Muscle of arm (tissue), 14 donors: ENCODE measurements at places on chromosomes 4 and X. TPM values are rescaled to one million over a fixed set of nuclear protein-coding genes. Genes with fewer than 3 reads are reported as not detected.

GRCh38 chr4:46993075-46994006 is at the start of gene GABRA4:
TSS of gene GABRA4 (minus strand) at chr4:46993581. CDS start at chr4:46993424, 157 bp downstream.
- no peak for DNase-seq

DNA sequence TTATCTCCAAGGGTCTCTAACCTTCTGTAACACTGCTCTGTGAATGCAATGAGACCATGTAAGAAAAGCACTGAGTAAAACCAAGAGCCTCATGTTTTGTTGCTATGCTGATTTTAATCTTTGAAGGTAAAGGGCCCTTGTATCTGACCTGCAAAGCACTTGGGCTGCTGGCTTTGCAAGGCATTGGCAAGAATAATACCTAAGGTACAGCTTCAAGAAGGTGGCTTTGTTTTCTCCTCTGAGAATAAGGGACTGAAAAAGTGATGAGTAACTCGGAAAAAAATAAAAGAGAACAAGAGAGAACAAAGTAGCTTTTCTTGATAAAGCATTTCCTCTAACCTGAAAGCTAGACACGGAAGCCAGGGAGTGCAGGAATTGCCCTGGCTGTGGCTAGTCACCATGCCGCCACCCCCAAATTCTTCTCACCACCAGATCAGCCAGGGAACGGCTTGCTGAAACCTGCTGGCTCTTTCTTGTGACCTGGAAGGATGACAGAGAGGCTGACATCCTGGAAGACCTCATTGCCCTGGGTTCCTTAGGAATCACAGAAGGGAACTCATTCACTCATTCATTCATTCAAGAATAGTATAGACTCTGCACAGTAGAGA is 41.8 kb upstream of the HS3ST1 start:
- DNase-seq, result no peak

DNA sequence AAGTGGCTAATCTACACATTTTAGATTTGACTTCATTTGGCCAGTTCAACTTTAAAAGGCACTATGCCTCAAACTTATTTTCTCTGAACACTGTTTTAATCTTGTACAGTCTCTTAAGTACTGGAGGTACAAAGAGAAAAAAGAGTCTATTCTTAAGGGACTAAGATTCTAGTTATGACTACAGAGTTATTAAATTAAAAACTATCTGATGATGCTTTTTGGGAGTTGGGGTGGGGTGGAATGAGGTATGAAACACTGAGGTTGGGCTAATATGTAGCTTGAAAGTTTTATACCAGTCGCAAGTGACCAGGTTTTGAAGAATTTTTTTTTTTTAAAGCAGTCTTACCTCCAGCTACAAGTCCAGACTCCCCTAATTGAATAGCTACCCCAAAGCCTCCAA is 17.7 kb upstream of the GPR34 start:
- DNase-seq, result no peak

Gene ZIC3
- 4.2 TPM for polyA plus RNA-seq

- no peak for DNase-seq
These were observed 9.5 kb downstream of the RGS12 start for GRCh38 chr4:3302173-3302785.

- DNase-seq, result peak; percentile 95
These were observed 32.0 kb downstream of the ENOPH1 start for GRCh38 chr4:82462415-82462831.

Gene GAGE12J
- not detected for polyA plus RNA-seq

Gene CAPN6
- 699 TPM for polyA plus RNA-seq

DNA sequence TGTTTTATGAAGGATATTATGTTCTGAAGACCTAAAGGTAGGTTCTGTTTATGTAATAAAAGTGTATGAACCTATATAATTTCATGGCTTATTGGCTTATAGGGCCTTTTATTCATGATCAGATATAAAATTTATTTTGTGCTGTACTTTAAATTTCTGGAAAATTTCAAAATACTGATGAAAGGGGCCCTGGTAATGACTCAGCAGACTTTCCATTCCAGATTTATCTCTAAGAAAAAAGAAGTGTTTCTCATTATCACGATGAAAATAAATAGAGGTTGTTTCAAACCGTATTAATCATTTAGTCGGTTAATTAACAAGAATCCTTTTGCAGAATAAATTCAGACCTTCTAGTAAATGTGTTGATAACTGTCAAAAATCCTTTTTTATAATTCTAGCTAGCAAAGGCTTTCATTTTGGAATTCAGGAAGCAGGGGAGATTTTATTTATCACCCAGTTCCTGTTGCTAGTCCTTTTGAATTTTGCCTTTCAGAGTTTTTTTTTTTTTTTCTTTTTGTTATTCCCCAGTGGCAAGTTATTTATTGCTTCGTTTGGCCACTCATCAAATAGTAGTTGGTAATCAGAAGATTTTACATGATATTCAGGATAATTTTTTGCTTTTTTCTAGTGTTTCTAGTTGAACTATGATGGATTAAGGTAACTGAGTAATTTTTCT is 5.4 kb upstream of the TAPT1 start:
- no peak for DNase-seq

Gene CABS1
- 0.12 TPM for polyA plus RNA-seq

Gene USP27X
- not detected for polyA plus RNA-seq

Gene LGI2
- 4.6 TPM for polyA plus RNA-seq

DNA sequence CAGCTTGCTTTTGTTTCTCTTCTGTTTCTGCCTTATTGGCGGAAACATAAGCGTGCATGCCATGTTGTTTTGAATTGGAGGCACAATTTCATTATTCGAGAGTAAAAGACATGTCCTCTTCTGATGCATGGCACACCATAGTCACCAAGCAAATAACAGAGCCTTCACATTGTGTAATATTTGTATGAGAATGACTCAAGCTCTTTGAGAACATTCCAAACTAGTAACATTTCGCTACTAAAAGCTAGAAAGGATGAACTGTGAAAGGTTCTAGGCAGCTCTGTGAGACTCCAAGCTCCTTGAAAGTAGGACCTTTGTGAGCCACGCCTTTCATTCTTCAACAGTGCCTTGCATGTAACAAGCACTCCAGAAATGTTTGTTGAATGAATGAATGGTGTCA is 9.2 kb upstream of the ANXA3 start:
- no peak for DNase-seq

DNA sequence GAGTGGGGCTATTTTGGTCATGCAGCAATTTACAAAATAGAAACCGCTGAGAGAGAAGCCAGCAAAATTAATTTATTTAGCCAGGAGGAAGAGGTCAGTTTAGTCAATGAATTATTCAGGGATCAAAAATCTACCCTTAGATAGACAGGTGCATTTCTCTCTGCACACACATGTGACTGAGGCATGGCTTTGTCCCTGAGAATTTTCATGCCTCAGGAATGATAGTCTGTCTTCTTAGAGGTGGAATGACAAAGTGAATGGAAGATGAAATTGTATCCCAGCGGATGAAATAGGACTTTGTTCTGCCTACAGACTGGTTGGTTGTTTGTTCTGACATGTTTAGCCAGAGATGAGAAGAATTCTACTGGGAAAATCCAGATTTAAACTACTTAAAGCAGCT is 46.0 kb downstream of the ANKRD50 start:
- no peak for DNase-seq

DNA sequence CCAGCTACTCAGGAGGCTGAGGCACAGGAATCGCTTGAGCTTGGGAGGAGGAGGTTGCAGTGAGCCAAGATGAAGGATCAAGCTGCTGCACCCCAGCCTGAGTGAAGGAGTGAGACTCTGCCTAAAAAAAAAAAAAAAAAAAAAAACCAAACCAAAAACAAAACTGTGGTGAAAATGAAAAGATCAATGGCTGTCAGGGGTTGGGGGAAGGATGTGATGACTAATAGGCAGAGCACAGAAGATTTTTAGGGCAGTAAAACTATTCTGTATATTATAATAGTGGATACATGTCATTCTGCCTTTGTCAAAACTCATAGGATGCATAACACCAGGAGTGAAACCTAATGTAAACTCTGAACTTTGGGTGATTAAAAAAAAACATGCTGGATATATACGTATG is 69.9 kb upstream of the ELOVL6 start:
- DNase-seq, result no peak

Gene SGCB
- 207 TPM for polyA plus RNA-seq

DNA sequence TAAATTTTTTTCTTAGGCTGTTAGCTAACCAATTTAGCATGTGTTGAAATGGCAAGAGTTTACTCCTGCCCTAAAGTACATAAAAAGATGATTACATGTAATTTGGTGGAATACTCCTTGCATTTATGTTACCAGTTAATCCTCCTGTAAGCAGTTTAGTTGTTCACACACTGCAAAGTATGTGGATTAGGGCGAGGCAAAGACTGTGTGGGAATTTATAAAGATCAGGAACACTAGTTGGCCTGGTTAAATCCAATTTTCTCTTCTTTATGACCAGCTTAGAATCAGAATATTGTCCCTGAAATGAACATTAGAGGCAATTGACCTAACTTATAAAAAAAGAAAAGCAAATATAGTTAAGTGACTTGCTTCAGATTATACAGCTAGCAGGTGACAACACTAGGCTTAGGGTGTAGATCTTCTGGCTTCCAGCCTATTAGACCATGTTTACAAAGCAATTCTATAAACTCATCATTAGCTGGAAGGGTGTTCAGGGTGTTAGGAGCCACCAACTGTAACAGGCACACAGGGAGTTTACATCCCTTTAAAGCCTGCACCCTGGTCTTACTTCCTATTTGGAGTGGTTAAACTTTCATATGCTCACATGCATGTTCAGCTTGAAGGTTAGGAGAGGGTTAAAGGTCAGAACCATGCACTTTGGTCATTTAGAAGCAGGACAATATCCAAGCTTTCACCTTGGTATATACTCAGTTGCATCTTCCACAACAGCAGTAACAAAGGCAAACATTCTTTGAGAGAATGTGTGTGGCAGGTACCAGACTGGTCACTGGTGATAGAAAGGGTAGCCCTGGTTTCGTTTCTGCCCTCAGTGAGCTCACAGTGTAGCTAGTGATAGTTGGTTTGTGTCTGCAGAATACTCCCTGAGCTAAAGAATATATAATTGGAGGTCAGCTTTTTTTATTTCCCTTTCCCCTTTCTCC is 72.6 kb downstream of the GC start:
- no peak for DNase-seq

DNA sequence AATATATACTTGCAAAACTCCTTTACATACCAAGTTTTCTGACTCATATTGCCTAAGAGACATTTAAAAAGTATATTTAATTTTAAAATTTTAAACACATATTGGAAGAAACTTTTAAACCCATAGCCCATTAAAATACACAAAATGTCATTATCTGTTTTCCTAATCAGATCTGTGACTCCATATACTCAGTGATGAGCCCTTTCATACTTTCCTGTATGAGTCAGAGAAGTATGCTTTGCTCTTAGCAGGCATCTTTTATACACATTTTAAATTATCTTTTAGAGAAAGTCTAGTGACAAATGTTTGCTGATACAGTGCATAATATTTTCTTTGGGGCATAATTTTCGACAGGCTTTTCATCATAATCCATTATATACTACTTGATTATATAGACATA is 26.4 kb downstream of the SPIN3 start:
- DNase-seq, result no peak

GRCh38 chrX:69523314-69523713 is 19.2 kb downstream of the NALF2 start:
- no peak for DNase-seq

GRCh38 chrX:11212741-11213140 is 80.5 kb upstream of the AMELX start:
- DNase-seq, result no peak

DNA sequence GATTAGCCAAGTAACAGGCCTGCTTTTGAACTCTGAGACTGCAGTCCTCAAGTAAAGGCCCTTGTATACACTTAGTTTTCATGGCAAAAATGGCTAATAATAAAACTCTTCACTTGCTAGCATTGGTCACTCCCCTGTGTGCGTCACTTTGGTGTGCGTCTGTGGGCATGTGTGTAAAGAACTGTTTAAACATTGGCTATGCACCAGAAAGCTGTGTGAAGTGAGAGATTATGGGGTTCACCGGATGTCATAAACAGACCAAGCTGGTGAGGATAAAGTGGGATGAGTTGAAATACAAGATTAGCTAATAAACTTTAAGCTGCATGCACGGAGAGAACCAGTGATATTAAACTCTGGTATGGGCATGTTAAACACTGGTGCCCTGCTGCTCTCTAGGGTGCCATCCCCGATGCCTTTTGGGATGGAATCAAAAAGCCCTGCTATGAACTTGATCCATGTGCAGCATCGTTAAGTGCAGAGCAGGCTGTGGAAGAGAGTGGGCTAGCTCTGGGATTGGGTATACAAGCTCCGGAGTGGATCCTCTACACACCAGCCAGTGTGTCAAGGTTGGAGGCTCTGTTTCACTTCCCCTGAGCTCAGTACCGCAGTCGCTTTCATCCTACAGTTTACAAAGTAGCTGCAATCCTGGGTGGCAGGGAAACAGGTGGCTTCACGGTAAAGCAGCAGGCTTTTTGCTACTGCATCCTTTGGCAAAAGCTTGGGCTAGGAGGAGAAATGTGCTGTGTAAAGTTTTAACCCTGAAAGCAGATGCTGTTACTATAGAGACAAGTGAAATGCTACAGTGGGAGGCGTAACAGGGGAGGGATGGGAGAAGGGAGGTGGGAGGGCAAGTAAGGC is 108.3 kb upstream of the SLC4A4 start:
- DNase-seq, result no peak

GRCh38 chrX:113802837-113803236 is 781.0 kb upstream of the HTR2C start:
- DNase-seq, result no peak

Gene SMIM43
- polyA plus RNA-seq, result 1.7 TPM

Gene IL9R
- polyA plus RNA-seq, result not detected

DNA sequence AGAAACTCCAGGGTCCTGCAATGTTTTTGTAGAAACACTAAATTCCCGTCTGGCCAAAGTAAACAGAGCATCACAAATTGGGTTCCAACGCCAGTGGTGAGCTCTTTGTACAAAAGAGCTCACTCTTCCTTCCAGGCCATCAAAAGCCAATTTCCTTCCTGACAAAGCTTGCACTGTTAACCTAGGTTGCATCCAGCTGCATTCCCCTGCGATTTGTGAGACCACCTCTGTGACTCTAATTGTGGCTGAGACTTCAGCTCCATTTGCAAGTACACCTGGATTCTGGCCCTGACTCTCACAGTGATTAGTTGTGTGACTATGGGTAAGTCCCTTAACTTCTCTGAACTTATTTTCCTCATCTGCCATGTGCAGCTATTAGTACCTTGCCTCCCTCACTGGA is 212.5 kb upstream of the CXorf66 start:
- no peak for DNase-seq

DNA sequence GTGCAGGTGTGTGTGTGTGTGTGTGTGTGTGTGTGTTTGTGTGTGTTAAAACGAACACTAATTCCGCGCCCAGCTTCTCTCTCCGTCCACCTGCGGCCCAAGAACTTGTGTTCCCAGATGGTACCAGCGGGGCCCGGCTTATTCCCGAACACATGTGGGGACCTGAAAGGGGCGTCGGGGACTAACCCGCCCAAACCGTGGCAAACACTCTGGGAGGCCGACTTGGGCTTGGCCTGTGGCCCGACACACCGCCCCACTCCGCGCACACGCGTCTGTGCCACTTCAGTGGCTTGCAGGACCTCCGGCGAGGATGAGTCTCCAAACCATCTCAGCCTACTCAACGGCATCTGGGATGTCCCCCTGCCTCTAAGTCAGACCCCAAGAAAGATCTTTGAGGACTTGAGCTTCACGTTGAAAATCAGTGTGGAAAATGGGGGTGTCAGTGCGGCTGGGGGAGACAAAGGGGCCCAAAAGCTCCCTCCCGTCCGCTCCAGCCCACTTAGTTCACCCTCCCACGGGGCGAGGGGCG is 790 bp upstream of the HHIP start:
- DNase-seq, result peak; percentile 24

Gene PIR
- polyA plus RNA-seq, result 2.8 TPM
